ENCODE measurements at places on chromosomes 6 and 20. TPM values are rescaled to one million over a fixed set of nuclear protein-coding genes. Genes with fewer than 3 reads are reported as not detected.

Gene TRIM26
- total RNA-seq = 22.6 TPM

- peaks cover 7% of the 10 kb centered on the region for H3K4me1 ChIP-seq
- H3K27me3 ChIP-seq = peaks cover under 1% of the 10 kb centered on the region
These were observed 39.7 kb downstream of the ZC3H12D start for GRCh38 chr6:149445095-149445466.

GRCh38 chr6:3977875-3978711 lies 100.8 kb downstream of the FAM217A start:
- H3K36me3 ChIP-seq = no peaks in the 10 kb centered on the region
- H3K27me3 ChIP-seq = no peaks in the 10 kb centered on the region
- H3K4me3 ChIP-seq = no peak overlapping the region
- H3K4me1 ChIP-seq = peaks cover 4% of the 10 kb centered on the region

DNA sequence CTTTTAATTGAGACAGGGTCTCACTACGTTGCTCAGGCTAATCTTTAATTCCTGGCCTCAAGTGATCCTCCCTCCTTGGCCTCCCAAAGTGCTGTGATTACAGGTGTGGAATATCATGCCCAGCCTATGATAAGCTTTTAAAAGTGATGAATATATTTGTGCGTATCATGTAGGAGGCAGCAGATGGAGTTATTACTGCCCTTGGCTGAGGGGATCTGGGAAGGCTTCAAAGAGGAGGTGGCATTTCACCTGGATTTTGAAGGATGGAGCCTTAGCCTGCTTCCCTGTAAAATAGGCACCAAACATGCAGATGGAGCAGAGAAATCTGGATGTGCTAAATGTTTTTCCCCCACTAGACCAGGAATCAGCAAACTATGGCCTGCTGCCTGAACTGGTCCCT lies 10.1 kb downstream of the PIM1 start:
- H3K27ac ChIP-seq = no peak overlapping the region
- H3K27me3 ChIP-seq = no peaks in the 10 kb centered on the region
- DNase-seq = no peak
- peaks cover 5% of the 10 kb centered on the region for H3K36me3 ChIP-seq
- H3K4me3 ChIP-seq = no peak overlapping the region
- no peaks in the 10 kb centered on the region for H3K4me1 ChIP-seq
